ENCODE measurements at places on chromosomes 5 and 9. TPM values are rescaled to one million over a fixed set of nuclear protein-coding genes. Genes with fewer than 3 reads are reported as not detected.

Gene MLANA
- not detected for polyA plus RNA-seq

Gene GBGT1
- 5.4 TPM for polyA plus RNA-seq

DNA sequence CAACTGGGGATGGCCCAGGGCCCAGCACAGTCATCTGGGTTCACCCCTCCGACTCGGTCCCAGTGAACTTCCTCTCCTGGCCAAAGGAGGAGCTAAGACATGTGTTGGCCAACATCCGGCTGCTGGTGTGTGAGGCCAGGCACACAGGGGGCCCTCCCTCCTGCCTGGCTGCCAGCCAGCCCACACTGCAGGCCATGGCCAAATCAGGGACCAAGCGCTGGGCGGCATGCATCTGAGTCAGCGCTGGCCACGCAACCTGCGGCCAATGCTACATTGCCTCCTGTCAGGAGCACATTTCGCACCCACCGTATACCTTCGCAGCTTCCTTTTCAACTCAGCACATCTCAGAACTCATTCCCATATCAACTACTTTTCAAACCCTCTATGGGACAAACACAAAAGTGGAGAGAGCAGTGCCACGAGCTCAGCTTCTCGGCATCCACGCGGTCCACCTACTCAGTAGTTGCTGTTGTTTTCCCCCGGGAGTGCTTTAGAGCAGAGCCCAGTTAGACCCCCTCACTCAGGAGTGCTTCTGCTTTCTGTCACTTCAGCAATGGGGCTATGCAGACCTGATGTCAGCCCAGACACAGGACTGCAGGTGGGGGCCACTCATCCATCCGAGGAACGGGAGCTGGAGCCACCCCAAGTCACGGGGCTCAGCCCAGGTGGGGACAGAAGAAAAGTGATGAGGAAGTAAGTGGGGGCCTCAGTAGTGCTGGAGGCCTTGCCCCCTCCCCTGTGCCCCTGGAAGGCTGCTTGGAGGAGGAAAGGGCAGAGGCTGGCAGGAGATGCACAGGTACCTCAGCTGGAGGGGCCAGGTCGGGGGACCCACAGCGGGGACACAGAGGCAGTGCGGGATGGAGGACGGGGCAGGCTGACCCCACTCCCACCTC, 13.9 kb downstream of the NINJ1 start:
- H3K4me1 ChIP-seq, result peaks cover 21% of the 10 kb centered on the region
- peaks cover 15% of the 10 kb centered on the region for H3K36me3 ChIP-seq
- peak; percentile 98 for DNase-seq
- no peak overlapping the region for H3K4me3 ChIP-seq

GRCh38 chr5:81788329-81788728, 37.4 kb upstream of the SSBP2 start:
- no peak for DNase-seq
- H3K4me1 ChIP-seq, result peaks cover 37% of the 10 kb centered on the region
- H3K4me3 ChIP-seq, result no peak overlapping the region
- no peaks in the 10 kb centered on the region for H3K27me3 ChIP-seq
- H3K27ac ChIP-seq, result peak overlapping the region; percentile 61

- peaks cover 12% of the 10 kb centered on the region for H3K4me1 ChIP-seq
- no peaks in the 10 kb centered on the region for H3K36me3 ChIP-seq
- peak overlapping the region; percentile 74 for H3K27ac ChIP-seq
Measured at GRCh38 chr5:73728493-73729273, 102.7 kb downstream of the ARHGEF28 start.

DNA sequence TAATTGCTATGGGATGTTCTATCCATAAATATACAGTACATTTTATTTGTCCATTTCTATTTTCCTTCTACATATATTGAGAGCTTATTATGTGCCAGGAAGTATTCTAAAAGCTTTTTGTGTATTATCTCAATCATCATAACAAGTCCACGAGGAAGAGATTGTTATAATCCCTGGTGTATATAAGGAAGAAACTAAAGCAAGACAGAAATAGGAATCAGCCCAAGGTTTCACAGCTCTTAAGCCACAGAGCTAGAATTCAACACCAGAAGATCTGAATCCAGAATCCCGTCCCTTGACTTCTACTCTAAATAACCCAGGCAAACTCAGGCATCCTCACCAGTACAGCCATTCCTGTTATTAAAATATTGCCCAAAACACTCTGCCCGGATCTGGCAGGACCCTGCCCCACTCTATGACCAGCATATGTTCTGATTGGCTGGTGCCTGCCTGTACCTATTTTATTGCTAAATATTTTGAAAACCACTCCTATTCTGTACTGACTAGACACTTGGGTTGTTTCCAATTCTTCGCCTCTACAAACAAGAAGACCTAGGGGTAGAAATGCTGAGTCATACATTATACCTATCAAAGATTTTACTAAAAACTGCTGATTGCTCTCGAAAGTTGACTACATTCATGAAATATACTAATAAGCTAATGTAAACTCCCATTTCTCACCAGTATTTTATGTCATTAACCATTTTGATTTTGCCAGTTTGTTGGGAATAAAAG, 297.4 kb downstream of the ENC1 start:
- no peaks in the 10 kb centered on the region for H3K36me3 ChIP-seq
- no peak overlapping the region for H3K4me3 ChIP-seq
- H3K4me1 ChIP-seq, result no peaks in the 10 kb centered on the region

- no peak overlapping the region for H3K27ac ChIP-seq
- no peak overlapping the region for H3K4me3 ChIP-seq
- no peak for DNase-seq
- no peaks in the 10 kb centered on the region for H3K36me3 ChIP-seq
- H3K27me3 ChIP-seq, result no peaks in the 10 kb centered on the region
- no peaks in the 10 kb centered on the region for H3K4me1 ChIP-seq
Measured at GRCh38 chr5:153613672-153614071, 123.2 kb downstream of the GRIA1 start.

Gene STK10
- polyA plus RNA-seq, result 28.6 TPM

DNA sequence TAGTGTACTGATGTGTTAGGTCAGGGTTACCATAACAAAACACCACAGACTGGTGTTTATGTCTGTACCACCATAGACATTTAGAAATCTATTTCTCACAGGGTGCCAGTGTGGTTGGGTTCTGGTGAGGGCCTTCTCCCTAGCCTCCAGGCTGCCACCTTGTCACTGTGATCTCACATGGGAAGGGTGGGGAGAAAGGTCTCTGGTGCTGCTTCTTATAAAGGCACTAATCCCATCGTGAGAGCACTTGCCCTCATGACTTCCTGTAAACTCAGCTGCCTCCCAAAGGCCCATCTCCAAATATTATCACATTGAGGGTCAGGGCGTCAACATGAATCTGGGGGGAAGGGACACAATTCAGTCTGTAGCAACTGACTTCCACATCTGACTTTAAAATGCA, 49.8 kb downstream of the PIK3R1 start:
- peaks cover 91% of the 10 kb centered on the region for H3K4me1 ChIP-seq
- no peaks in the 10 kb centered on the region for H3K36me3 ChIP-seq
- no peak overlapping the region for H3K4me3 ChIP-seq

Gene PCDHB3
- polyA plus RNA-seq, result 0.23 TPM

DNA sequence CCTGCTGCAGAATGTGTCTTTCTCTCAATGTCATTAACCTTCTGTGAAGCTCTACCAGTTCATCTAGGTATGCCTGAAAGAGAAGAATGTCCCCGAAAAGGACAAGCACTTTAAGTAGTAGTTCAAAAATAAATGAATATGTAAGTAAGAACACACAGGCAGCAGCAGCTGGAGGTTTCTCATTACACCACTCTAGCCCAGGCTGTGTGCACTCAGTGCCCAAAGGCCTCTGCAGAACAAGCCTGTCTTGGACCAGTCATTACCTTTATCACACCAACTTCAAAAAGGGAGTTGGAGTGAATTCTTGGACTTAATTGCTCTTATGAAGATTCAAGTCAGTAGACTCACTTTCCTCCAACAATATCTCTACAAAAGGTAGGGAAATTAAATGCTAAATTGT, 268.8 kb downstream of the MLLT3 start:
- no peak overlapping the region for H3K4me3 ChIP-seq
- H3K4me1 ChIP-seq, result peaks cover 19% of the 10 kb centered on the region
- no peak overlapping the region for H3K27ac ChIP-seq
- H3K27me3 ChIP-seq, result no peaks in the 10 kb centered on the region
- peaks cover 10% of the 10 kb centered on the region for H3K36me3 ChIP-seq
- no peak for DNase-seq

GRCh38 chr9:101408374-101409078, 9.9 kb downstream of the ZNF189 start:
- H3K27ac ChIP-seq, result no peak overlapping the region
- DNase-seq, result no peak
- no peak overlapping the region for H3K4me3 ChIP-seq
- no peaks in the 10 kb centered on the region for H3K4me1 ChIP-seq

- H3K4me3 ChIP-seq, result no peak overlapping the region
- no peaks in the 10 kb centered on the region for H3K27me3 ChIP-seq
- DNase-seq, result no peak
- peaks cover 3% of the 10 kb centered on the region for H3K4me1 ChIP-seq
- H3K27ac ChIP-seq, result no peak overlapping the region
Measured at GRCh38 chr5:136076881-136077445, 48.2 kb downstream of the TGFBI start.

GRCh38 chr9:137791947-137792346, 85.6 kb upstream of the CACNA1B start:
- no peak overlapping the region for H3K27ac ChIP-seq
- no peak overlapping the region for H3K4me3 ChIP-seq
- H3K27me3 ChIP-seq, result no peaks in the 10 kb centered on the region
- no peaks in the 10 kb centered on the region for H3K4me1 ChIP-seq
- no peak for DNase-seq
- H3K36me3 ChIP-seq, result peaks cover 93% of the 10 kb centered on the region

GRCh38 chr5:133366438-133366837, 245.9 kb downstream of the FSTL4 start:
- DNase-seq, result no peak
- no peak overlapping the region for H3K27ac ChIP-seq
- H3K4me3 ChIP-seq, result no peak overlapping the region
- no peaks in the 10 kb centered on the region for H3K27me3 ChIP-seq

DNA sequence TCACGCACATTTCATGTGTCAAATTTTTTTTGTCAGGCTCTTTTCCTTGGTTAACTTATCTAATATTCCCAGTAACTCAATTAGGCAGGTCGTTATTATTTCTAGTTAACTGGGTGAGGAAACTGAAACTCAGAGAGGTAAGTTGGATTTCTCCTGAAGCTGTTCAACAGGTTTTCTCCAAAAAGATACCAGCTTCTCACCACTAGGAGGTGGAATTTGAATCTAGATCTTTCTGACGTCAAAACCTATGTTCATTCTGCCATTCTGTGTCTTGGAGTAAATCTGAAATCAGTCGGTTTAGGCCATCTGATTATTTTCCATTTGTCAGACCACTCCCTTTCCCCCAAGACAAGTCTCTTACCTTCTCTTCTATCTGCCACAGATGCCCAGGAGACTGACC, 572.9 kb downstream of the ACTL7B start:
- H3K27ac ChIP-seq, result no peak overlapping the region
- no peak for DNase-seq
- no peaks in the 10 kb centered on the region for H3K27me3 ChIP-seq
- H3K4me1 ChIP-seq, result no peaks in the 10 kb centered on the region
- H3K4me3 ChIP-seq, result no peak overlapping the region
- no peaks in the 10 kb centered on the region for H3K36me3 ChIP-seq

- H3K36me3 ChIP-seq, result no peaks in the 10 kb centered on the region
- peak overlapping the region; percentile 97 for H3K27ac ChIP-seq
- no peak for DNase-seq
- no peak overlapping the region for H3K4me3 ChIP-seq
- H3K27me3 ChIP-seq, result no peaks in the 10 kb centered on the region
Measured at GRCh38 chr5:52808316-52808901, 20.7 kb downstream of the ITGA1 start.

GRCh38 chr9:14232111-14232510, 81.8 kb downstream of the NFIB start:
- H3K4me3 ChIP-seq, result no peak overlapping the region
- H3K27ac ChIP-seq, result no peak overlapping the region
- H3K4me1 ChIP-seq, result peaks cover 12% of the 10 kb centered on the region
- H3K27me3 ChIP-seq, result no peaks in the 10 kb centered on the region
- no peak for DNase-seq

- H3K27me3 ChIP-seq, result no peaks in the 10 kb centered on the region
- H3K4me1 ChIP-seq, result peaks cover 3% of the 10 kb centered on the region
- DNase-seq, result no peak
- no peaks in the 10 kb centered on the region for H3K36me3 ChIP-seq
- H3K27ac ChIP-seq, result no peak overlapping the region
Measured at GRCh38 chr5:139514486-139514856, 31.9 kb upstream of the STING1 start.

Gene FAM151B
- polyA plus RNA-seq, result 0.60 TPM

DNA sequence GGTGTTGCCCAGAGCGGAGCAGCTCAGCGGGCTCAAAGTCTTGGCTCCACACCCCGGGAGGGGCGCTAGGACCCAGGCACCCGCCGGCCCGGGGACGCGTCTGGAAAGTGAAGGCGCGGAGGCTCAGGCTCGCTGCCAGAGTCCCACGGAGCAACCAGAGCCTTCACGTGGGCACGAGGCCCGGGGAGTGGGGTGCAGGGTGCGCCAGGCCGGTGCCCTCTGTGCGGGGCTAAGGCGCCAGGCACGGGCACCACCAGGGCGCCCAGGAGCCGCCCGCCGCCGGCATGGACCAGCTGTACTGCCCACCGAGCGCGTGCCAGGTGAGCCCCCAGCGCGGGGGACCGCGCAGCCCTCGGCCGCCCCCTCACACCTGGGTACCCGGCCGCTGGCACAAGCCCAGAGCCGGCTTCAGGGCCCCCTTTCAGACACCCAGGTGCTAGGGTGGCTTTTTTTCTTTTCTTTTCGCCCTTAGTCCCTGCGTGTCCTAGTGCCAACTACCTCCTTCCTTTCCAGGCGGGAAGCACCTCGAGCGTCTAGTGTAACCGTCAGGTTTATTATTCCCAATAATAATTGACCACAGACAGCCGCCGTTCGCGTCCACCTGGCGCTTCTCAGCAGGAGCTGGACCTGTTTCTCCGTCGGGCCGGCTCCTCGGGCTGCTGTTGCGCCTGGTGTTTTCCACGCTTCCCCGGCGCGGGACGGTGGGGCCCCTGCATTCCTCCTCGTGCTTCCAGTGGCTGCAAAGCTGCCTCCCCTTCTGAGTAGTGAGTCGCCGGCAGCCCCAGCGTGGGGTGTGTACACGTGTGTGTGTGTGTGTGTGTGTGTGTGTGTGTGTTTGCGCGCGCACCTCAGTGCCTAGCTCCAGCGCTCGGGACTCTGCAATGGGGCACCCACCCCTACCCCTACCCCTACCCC, 30.1 kb upstream of the PDE8B start:
- H3K36me3 ChIP-seq, result no peaks in the 10 kb centered on the region
- DNase-seq, result peak; percentile 71
- H3K27ac ChIP-seq, result no peak overlapping the region
- peaks cover 15% of the 10 kb centered on the region for H3K4me1 ChIP-seq
- peak overlapping the region; percentile 63 for H3K4me3 ChIP-seq

GRCh38 chr9:35611230-35611797, 6.3 kb downstream of the TESK1 start:
- no peaks in the 10 kb centered on the region for H3K27me3 ChIP-seq
- no peak overlapping the region for H3K27ac ChIP-seq
- H3K4me1 ChIP-seq, result no peaks in the 10 kb centered on the region
- DNase-seq, result peak; percentile 72
- H3K4me3 ChIP-seq, result no peak overlapping the region

Gene BAAT
- not detected for polyA plus RNA-seq

Gene OTULIN
- 13.8 TPM for polyA plus RNA-seq

Gene UGT3A2
- polyA plus RNA-seq, result not detected

DNA sequence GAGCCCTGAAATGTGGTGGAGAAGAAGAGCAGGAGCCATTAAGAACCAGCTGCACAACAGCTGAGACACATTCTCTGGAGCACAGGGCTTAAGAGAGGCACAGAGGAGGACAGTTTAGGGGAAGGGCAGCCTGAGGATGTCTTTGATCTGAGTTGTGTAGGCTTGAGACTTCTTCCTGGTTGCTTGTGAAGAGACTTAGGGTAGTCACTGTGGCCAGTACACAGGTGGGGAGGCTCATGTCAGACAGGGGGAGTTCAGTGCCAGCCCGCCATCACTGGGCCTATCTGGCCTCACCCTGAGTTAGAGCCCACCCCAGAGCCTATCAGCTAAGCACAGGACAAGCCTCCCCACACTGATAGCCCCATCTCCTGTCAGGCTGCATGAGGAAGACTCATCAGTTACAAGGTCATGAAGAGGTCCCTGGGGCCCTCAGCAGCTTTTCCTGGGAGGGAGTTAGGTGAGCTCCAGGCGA, 19.8 kb downstream of the SLC22A4 start:
- no peak for DNase-seq

Data from sigmoid colon (tissue), 7 donors.